Activated CD4-positive, alpha-beta memory T cell treated with anti-CD3 and anti-CD28 coated beads for 36 hours (primary cell): ENCODE measurements at places on chromosomes 2 and 18. TPM values are rescaled to one million over a fixed set of nuclear protein-coding genes. Genes with fewer than 3 reads are reported as not detected.
A peak's percentile ranks its signal among the peaks of the same experiment; 100 is the strongest.

The ZAP70 gene
- 166 TPM for total RNA-seq

GRCh38 chr2:8685697-8686358, 4.0 kb downstream of the ID2 start:
- DNase-seq: peak; percentile 85
- H3K27ac ChIP-seq: peak overlapping the region; percentile 30
- H3K27me3 ChIP-seq: peaks cover 5% of the 10 kb centered on the region

- no peak overlapping the region for H3K4me3 ChIP-seq
- no peaks in the 10 kb centered on the region for H3K4me1 ChIP-seq
- H3K36me3 ChIP-seq: no peaks in the 10 kb centered on the region
- no peaks in the 10 kb centered on the region for H3K27me3 ChIP-seq
- no peak overlapping the region for H3K27ac ChIP-seq
These were observed 173.5 kb upstream of the CTAGE1 start for GRCh38 chr18:22591222-22591621.

The SCTR gene
- total RNA-seq: not detected

The DHRS9 gene
- 5.4 TPM for total RNA-seq

DNA sequence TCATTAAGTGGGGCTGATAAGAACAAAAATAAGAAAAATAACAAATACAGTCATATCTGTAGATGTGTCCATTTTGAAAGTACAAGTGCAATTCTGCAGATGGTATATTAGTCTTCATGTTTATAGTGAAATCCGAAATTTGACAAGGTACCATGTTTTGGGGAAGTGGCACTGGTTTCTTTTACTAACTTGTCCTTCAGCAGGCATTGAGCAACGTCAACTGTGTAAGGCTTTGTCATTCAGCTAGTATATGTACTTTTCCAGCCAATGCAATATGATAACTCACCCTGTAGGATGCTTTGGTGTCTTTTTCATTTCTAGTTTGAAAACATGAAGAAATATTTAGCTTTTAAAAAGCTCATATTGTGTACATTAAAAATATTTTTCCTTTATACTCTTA, 139.9 kb downstream of the MCFD2 start:
- peaks cover 5% of the 10 kb centered on the region for H3K27me3 ChIP-seq
- no peak for DNase-seq
- H3K4me3 ChIP-seq: no peak overlapping the region
- no peaks in the 10 kb centered on the region for H3K36me3 ChIP-seq

- no peaks in the 10 kb centered on the region for H3K27me3 ChIP-seq
- no peak overlapping the region for H3K4me3 ChIP-seq
- no peak overlapping the region for H3K27ac ChIP-seq
- H3K4me1 ChIP-seq: no peaks in the 10 kb centered on the region
- H3K36me3 ChIP-seq: no peaks in the 10 kb centered on the region
These were observed 186.9 kb upstream of the PXDN start for GRCh38 chr2:1931003-1931914.

The ANKMY1 gene
- total RNA-seq: 18.4 TPM

- H3K36me3 ChIP-seq: no peaks in the 10 kb centered on the region
- no peak overlapping the region for H3K4me3 ChIP-seq
- no peak for DNase-seq
- peaks cover 2% of the 10 kb centered on the region for H3K27me3 ChIP-seq
- H3K4me1 ChIP-seq: no peaks in the 10 kb centered on the region
These were observed 235.4 kb downstream of the TXNL1 start for GRCh38 chr18:56402872-56403516.

The CPLX4 gene
- total RNA-seq: not detected

The EPAS1 gene
- total RNA-seq: 54.6 TPM

GRCh38 chr2:73640511-73640911, 1.7 kb downstream of the NAT8 start:
- H3K4me3 ChIP-seq: no peak overlapping the region
- no peak overlapping the region for H3K27ac ChIP-seq
- no peak for DNase-seq
- peaks cover 12% of the 10 kb centered on the region for H3K27me3 ChIP-seq
- H3K4me1 ChIP-seq: no peaks in the 10 kb centered on the region

GRCh38 chr18:58112174-58112573, 68.1 kb downstream of the NEDD4L start:
- no peaks in the 10 kb centered on the region for H3K36me3 ChIP-seq
- H3K4me1 ChIP-seq: peaks cover 3% of the 10 kb centered on the region
- peaks cover 9% of the 10 kb centered on the region for H3K27me3 ChIP-seq
- no peak for DNase-seq
- H3K4me3 ChIP-seq: no peak overlapping the region

The GREB1 gene
- 0.81 TPM for total RNA-seq

DNA sequence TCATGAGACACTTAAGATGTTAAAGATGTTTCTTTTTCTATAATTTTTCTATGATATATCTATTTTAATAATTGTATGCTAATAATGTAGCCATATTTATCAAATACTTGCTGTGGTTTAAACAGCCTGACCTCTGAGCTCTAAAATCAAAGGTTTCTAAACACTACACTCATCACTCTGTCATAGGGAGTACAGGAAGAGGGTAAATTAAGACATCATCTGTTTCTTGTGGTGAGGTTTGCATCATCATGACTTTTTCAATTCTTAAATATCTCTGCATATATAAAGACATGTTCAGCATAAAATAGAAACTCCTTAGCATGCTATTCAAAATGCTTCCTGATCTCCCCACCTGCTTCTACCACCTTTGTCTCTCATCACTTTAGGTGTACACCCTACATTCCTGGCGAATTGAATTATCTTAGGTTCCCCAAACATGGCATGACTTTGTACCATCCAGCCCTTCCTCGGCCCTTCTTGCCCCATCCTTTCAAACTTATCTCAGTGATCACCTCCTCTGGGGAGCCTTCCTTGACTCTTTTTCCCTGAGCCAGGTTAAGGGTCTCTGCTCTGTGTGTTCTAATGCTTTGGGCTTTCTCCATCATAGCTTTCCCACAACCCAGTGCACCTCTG, 105.3 kb upstream of the TTN start:
- no peak for DNase-seq
- no peaks in the 10 kb centered on the region for H3K36me3 ChIP-seq
- peaks cover 6% of the 10 kb centered on the region for H3K4me1 ChIP-seq
- no peaks in the 10 kb centered on the region for H3K27me3 ChIP-seq

The THOC1 gene
- 57.9 TPM for total RNA-seq

The TXNDC2 gene
- not detected for total RNA-seq

The EGR4 gene
- 0.34 TPM for total RNA-seq

GRCh38 chr2:1795261-1796231, 51.2 kb upstream of the PXDN start:
- no peak overlapping the region for H3K4me3 ChIP-seq
- H3K4me1 ChIP-seq: no peaks in the 10 kb centered on the region
- no peaks in the 10 kb centered on the region for H3K36me3 ChIP-seq

- DNase-seq: no peak
- no peak overlapping the region for H3K27ac ChIP-seq
- H3K4me1 ChIP-seq: no peaks in the 10 kb centered on the region
- H3K36me3 ChIP-seq: no peaks in the 10 kb centered on the region
These were observed 235.4 kb downstream of the EIPR1 start for GRCh38 chr2:3142210-3142609.

- peak overlapping the region; percentile 42 for H3K27ac ChIP-seq
- no peaks in the 10 kb centered on the region for H3K27me3 ChIP-seq
- H3K4me1 ChIP-seq: peaks cover 44% of the 10 kb centered on the region
- DNase-seq: no peak
- peaks cover 7% of the 10 kb centered on the region for H3K36me3 ChIP-seq
These were observed 45.9 kb downstream of the WIPF1 start for GRCh38 chr2:174551697-174552096.

DNA sequence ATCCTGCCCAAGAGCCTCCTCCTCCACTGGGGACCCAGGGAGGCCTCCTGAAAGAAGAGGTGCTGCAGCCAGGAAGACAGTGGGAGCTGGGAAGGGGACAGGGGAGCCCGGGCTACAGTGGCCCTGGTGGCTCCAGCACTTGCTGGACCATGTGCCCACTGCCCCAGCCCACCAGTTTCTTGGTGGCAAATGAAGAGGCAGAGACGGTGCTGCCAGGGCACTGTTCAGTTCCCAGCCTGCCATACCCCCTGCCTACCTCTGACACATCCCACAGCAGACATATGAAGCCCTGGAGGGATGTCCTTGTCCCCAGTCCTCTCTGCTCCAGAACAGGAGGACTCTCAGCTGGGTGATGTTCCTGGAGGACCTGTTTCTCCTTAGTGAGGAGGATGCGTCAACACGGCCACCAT, 3.7 kb downstream of the RAMP1 start:
- no peak for DNase-seq
- H3K36me3 ChIP-seq: no peaks in the 10 kb centered on the region
- peaks cover 29% of the 10 kb centered on the region for H3K27me3 ChIP-seq
- H3K4me1 ChIP-seq: peaks cover 15% of the 10 kb centered on the region
- no peak overlapping the region for H3K27ac ChIP-seq

DNA sequence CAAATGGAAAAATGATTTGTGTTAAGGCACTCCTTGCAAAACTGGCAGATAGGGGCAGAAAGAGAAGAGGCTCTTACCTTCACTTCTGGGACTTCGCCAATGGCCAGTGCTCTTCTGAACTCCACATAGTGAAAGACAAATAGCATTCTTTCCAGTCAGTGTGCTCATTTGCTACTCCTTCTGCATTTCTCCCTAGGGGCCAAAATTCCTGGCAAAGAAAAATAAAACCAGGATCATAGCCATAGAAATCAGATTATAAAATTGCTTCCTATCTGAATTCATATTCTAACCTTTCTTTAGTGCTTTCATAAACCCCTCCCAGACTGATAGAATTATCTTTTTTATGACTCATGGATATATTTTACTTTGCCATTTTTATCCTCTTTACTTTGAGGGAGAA, 56.9 kb upstream of the PELI1 start:
- no peak overlapping the region for H3K4me3 ChIP-seq
- H3K27me3 ChIP-seq: no peaks in the 10 kb centered on the region
- no peak for DNase-seq
- H3K27ac ChIP-seq: no peak overlapping the region

The HK2 gene
- total RNA-seq: 53.7 TPM
